ENCODE measurements at places on chromosomes 3 and 15.
A peak's percentile ranks its signal among the peaks of the same experiment; 100 is the strongest.

- H3K4me1 ChIP-seq: peaks cover 28% of the 10 kb centered on the region
- peak overlapping the region; percentile 62 for H3K27ac ChIP-seq
Observed at GRCh38 chr3:105752791-105753415, 115.9 kb downstream of the CBLB start.

DNA sequence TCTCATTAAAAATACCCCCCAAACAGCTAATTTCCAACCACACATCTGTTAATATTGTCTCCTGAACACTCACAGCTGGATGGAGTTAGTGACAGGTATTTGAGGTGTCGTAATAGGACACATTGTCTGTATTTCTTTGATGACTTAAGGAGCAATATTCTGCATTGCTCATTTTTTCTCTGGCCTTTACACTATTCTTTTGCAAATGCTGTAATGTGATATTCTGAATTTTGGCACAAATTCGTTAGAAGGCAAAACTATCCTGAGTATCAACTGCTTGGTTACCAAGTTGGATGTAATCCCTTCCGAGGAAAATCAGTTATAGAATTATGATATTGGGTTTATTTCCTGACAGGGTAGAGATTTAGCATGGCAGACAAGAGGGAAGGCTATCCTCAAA, 1030.2 kb downstream of the MCTP2 start:
- no peak overlapping the region for H3K27ac ChIP-seq
- H3K36me3 ChIP-seq: no peaks in the 10 kb centered on the region
- H3K4me1 ChIP-seq: no peaks in the 10 kb centered on the region
- no peak for DNase-seq
- H3K27me3 ChIP-seq: no peaks in the 10 kb centered on the region
- H3K4me3 ChIP-seq: no peak overlapping the region

GRCh38 chr15:89475661-89476060, 20.7 kb downstream of the RHCG start:
- H3K36me3 ChIP-seq: no peaks in the 10 kb centered on the region
- H3K27ac ChIP-seq: no peak overlapping the region
- peaks cover 17% of the 10 kb centered on the region for H3K27me3 ChIP-seq
- no peak overlapping the region for H3K4me3 ChIP-seq

GRCh38 chr3:5012367-5012766, 33.1 kb downstream of the BHLHE40 start:
- peak overlapping the region; percentile 55 for H3K4me3 ChIP-seq
- peaks cover 56% of the 10 kb centered on the region for H3K4me1 ChIP-seq
- H3K36me3 ChIP-seq: no peaks in the 10 kb centered on the region
- no peak for DNase-seq
- H3K27ac ChIP-seq: peak overlapping the region; percentile 93
- H3K27me3 ChIP-seq: no peaks in the 10 kb centered on the region

DNA sequence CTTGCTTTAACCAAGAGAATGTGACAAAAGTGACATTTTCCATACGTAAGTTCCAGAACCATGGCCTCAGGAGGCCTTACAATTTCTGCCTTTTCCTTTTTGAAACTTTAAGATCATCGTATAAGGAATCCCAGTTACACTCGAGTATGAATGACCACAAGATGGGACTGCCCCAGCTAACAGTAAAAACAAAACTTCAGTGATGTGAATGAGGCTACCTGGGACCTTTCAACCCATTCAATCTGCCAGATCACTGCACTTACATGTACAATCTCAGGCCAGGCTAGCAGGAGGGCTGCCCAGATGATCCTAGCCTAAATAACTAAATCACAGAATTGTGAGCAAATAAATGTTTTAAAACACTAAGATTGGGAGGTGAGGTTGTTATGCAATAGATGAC, 328.8 kb downstream of the CNTN6 start:
- H3K27me3 ChIP-seq: no peaks in the 10 kb centered on the region
- H3K4me3 ChIP-seq: no peak overlapping the region
- H3K36me3 ChIP-seq: no peaks in the 10 kb centered on the region
- no peak for DNase-seq
- no peaks in the 10 kb centered on the region for H3K4me1 ChIP-seq

- no peak overlapping the region for H3K27ac ChIP-seq
- no peaks in the 10 kb centered on the region for H3K4me1 ChIP-seq
- peaks cover 2% of the 10 kb centered on the region for H3K36me3 ChIP-seq
Observed at GRCh38 chr15:100712226-100712625, 109.8 kb downstream of the ASB7 start.

DNA sequence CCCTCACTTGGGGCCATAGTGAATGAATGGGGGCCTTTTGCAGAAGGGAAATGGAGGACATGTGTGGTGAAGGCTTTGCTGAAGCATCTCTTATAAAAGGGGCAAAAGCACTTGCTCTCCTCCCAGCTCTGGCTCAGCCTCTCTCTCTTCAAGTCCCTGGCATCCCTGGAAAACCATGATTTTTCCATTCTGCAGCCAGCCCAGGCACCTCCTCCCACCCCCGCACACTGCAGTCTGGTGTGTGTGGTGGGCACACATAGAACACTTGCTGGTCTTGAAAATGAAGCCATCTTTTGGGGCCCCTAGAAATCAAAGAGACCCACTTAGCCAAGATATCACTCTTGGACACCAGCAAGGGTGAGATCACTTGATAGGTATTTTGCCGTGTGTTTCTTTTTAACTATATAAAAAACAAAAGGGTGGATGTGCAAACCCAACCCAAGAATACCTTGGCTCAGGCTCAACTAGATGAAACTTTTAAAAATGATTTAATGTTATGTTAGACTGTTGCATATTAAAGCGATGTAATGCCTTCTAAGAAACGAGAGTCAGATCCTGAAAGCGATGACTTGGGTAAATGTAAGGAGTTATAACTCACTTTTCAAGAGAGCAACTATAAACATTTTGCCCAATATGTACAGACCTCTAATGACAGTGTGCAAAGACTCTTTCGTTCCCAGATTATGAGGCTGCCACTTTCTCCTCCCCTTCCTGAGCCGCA, 16.4 kb upstream of the ALDH1A3 start:
- no peak for DNase-seq
- no peak overlapping the region for H3K27ac ChIP-seq
- no peaks in the 10 kb centered on the region for H3K4me1 ChIP-seq
- H3K36me3 ChIP-seq: no peaks in the 10 kb centered on the region
- H3K27me3 ChIP-seq: peaks cover 7% of the 10 kb centered on the region

- peaks cover 20% of the 10 kb centered on the region for H3K36me3 ChIP-seq
- no peaks in the 10 kb centered on the region for H3K27me3 ChIP-seq
- peaks cover 31% of the 10 kb centered on the region for H3K4me1 ChIP-seq
- no peak for DNase-seq
- H3K4me3 ChIP-seq: no peak overlapping the region
- H3K27ac ChIP-seq: peak overlapping the region; percentile 84
Observed at GRCh38 chr3:30696403-30696819, 90.0 kb downstream of the TGFBR2 start.

DNA sequence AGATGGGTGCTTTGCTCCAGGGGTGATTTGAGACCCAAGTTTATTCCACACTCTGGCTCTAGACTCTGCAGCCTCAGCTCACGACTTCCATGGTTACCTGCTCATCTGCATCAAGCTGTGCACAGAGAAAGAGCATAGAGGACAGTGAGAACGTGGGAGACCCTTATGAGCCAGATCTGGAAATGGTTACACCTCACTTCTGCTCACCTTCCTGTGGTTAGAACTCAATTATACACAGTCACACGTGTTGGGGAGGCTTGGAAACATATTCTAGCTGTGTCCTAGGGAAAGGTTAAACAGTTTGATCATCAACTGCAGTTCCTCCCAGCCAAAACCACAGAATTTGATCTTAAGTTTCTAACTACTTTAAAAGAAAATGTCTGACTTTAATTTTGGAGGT, 1.8 kb downstream of the FETUB start:
- no peaks in the 10 kb centered on the region for H3K36me3 ChIP-seq
- DNase-seq: no peak
- H3K4me1 ChIP-seq: peaks cover 9% of the 10 kb centered on the region
- H3K4me3 ChIP-seq: no peak overlapping the region
- H3K27me3 ChIP-seq: peaks cover 5% of the 10 kb centered on the region

- H3K27me3 ChIP-seq: no peaks in the 10 kb centered on the region
- no peaks in the 10 kb centered on the region for H3K4me1 ChIP-seq
- DNase-seq: no peak
- no peak overlapping the region for H3K4me3 ChIP-seq
- H3K36me3 ChIP-seq: no peaks in the 10 kb centered on the region
Observed at GRCh38 chr3:61530355-61530754, 31.0 kb upstream of the PTPRG start.
